ENCODE measurements at places on chromosomes 5 and 9.

DNA sequence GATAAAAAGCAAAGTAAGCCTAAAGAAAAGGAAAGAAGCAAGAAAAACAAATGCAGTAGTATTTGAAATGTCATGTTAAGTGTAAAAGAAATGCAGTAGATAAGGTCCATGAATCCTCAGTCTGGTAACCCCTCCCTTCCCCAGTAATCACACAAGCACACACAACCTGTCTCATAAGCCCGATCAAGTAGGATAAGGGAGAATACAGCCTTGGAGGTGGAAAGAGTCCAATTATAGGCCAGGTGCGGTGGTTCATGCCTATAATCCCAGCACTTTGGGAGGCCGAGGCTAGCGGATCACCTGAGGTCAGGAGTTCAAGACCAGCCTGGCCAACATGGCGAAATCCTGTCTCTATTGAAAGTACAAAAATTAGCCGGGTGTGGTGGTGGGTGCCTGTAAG lies 117.9 kb downstream of the GADD45G start:
- DNase-seq = no peak

- no peak for DNase-seq
These were observed 2249.2 kb upstream of the C9orf72 start for GRCh38 chr9:29822458-29822857.

- DNase-seq = no peak
These were observed 601.9 kb downstream of the SEMA5A start for GRCh38 chr5:8944005-8944404.

DNA sequence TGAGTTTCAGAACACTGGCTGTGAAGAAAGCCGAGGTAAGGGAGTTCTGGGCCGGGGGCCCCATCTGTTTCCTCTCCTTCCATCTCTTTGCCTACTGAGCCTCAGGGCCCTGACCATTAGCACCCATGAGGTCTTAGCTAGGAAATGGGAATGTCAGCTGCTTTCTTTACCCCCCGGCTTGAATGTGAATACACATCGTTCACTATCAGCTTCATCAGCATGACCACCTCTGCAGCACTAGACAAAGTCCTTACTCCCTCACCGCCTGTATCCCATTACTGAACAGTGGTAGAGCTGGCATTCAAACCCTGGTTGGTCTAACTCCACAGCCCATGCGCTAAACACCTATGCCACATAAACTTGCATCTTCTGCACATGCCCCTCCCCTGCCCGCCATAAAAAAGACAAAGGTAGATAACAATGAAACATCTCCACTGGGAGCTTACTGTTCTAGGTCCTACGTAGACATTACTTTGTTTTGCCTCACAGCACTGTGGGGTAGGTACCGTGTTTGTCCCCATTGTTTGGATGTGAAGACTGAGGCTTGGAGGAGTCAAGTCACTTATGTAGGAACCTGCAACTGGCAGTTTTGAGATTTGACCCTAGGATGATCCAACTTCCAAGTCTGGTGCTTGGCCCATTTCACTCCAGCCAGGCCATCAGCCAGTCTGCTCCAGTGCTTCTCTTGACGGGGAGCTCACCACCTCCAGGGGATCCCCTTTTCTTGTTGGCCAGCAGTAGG lies 93.3 kb downstream of the AMBP start:
- DNase-seq = no peak

- DNase-seq = no peak
These were observed 253.0 kb upstream of the ARRDC3 start for GRCh38 chr5:91635950-91636734.

DNA sequence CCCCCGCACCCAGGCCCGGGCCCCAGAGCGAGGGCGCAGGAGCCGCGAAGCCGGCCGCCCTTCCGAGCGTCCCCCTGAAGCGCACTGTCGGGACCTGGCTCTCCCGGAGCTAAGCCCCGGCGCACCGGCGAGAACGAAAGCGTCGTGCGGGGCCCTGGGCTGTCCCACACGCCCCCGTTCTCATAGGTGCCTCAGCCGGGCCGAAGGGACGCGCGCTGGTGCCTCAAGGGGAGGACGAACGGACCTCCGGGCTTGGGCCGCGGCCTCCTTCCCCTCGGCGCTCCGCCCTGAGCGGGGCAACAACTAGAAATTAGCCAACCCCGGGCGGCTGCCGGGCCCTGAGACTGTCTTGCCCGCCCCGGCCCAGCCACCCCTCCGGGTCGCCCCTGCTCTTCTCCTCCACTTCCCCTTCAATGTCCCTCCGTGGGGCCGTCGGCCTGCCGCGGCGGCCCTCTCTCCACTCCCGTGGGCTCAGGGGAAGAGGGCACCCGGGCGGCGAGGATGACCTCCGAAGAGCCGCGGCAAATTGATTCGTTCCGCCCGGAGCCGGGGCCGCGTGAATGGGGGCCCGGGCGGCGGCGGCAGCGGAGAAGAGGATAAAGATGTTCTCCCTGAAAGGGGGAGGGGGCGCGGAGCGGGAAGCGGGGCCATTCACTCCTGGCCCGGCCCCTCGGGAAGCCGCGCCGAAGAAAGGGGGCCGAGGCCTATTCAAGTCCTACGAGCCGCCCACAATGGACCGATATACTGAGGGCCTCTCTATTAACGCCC lies 3.5 kb upstream of the PRDM12 start:
- no peak for DNase-seq

DNA sequence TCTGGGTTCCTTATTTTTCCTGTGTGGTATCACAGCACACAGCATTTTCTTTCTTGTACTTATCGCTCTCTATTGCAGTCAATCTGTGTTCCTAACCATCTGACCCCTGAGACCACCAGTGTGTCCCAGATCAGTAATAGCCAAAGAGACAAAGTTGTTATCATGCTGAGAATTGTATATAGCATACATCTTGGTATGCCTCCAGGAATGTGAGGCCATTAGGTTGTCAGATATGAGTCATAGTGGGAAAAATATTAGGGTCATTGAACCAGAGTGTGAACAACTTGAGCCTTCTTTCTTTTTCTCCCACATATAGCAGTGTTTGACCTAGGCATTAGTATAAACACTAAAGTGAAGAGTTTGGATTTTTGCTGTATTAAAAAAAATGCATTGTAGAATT lies 106.3 kb downstream of the NDUFAF2 start:
- peak; percentile 47 for DNase-seq

- DNase-seq = no peak
These were observed 32.0 kb downstream of the SLC6A3 start for GRCh38 chr5:1413211-1413610.

GRCh38 chr5:112467485-112467884 lies 48.4 kb upstream of the EPB41L4A start:
- no peak for DNase-seq

GRCh38 chr9:18543406-18544192 lies 69.6 kb downstream of the ADAMTSL1 start:
- DNase-seq = no peak

DNA sequence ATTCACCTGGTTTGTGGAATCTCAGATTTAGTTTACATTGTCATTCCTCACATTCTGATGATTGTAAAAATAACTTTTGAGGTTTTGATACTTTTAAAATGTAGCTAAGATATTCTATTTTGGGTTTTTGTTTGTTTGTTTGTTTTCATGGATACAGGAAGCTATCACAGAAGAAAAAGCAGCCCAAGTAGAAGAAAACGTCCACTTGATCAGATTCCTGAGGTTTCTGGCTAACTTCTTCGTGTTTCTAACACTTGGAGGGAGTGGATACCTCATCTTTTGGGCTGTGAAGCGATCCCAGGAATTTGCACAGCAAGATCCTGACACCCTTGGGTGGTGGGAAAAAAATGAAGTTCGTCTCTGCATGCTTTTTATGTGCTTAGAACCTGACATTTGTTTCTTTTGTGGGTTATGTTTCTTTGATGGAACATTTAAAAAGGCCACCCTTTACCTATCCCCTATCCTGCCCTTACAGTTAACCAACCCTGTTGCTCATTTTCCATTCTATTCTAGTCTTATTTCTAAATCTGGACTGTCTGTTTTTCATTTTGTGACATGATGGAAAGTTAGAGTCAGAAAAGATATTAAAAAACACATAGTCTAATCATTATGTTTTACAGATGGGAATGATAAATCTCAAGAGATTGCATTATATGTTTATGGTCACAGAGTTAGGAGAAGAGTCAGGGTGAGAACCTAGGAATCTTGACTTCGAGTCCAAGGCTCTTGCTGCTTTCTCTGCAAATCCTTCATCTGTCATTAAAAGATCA lies 163.7 kb downstream of the ALDH1A1 start:
- no peak for DNase-seq

DNA sequence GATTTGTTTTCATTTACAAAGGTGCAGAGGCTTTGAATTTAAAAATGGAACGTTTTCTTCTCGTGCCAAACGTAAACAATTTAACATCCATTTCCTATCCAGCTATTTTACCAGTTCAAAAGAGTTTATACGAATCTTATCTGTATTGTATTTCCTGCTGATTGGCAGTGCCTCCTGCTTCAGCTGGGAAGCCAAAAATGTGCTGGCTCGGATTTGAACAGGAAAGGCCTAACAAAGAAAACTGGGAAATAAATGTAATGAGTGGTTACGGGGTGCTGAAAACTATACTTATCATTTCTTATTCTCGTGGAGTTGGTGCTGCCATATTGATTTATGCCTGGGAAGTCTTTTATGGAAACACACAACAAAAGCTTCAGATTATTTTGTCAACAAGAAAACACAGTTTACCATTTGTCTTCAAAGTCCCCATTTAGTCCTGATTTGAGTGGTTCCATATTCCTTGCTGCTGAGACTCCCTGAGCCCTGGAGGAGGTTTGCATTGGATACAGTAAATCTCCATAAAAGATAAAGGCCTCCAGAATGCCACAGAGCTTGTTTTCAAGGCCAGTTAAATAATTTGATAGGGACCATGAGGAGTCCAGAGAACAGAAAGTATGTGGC lies 507.4 kb downstream of the RASEF start:
- DNase-seq = no peak

DNA sequence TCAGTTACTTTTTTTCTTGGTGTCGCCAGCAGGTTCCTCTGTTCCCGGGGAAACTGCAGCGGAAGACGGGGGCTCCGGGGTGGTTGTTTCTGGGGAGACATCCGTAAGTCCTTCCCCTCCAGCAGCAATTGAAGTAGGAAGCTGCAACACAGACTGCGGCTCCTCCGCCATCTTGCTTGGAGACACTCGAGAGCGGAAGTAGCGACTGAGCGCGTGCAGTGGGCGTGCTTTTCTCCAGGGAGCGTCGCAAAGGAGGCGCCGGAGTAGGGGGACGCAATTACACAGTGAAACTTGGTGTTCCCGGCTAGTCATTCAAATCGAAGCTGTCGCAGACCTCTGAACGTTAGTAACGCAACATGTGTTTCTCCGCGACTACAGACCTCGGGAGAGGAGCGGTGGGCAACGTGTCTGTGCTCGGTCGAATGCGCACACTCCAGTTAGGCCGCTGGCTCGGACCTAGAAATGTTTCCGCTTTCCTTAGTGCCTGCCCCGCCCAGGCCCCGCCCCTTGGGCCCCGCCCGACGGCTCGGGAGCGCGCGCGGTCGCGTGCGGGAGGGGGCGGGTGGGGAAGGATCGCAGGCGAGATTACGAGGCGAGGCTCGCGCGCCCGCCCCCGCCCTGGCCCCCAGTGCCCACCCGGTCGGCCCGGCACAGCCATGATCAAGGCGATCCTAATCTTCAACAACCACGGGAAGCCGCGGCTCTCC lies at the start of the genes AP3S1 and ATG12:
Gene AP3S1 (plus strand): TSS at position 554 of the 707 bp plus-strand sequence. CDS start 103 bp downstream, at position 657.
Gene ATG12 (minus strand): TSS at position 184 of the 707 bp plus-strand sequence. CDS start 13 bp downstream, at position 171.
- peak; percentile 91 for DNase-seq

DNA sequence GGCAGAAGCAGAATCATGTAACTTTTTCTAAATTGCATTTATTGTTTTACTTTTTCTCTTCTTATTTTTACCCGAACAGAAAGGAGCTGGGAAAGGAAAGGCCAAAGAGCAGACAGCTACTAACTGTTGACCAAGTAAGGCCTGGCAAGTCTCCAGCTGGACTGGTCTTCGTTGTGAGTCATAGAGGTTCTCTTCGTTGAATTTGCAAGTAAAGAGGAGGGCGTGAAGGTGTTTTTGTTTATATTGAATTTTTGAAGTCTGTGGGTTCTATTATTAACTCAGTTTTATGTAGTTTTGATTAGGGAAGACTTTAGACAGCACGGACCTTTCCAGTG lies 416.5 kb upstream of the CCNH start:
- DNase-seq = peak; percentile 6

DNA sequence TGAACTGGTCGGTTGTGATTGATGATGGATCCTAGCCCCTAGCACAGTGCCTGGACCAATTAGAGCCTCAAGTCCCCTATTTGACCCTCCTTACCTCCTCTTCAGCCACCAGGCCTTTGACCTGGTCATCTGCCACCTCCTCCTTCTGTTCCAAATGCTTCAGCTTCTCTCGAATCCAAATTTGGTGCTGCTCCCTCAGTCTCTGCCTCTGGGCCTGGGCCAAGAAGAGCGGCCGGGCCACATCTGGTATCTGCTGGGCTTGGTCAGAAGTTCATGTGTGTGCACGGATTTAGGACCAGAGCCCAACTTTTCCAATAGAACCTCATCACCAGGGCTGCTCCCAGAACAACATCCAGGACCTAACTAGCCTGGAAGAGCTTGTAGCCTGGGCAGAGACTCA lies 6.5 kb downstream of the SLC35A4 start:
- DNase-seq = no peak

GRCh38 chr5:173396311-173396993 lies 68.2 kb upstream of the STC2 start:
- peak; percentile 19 for DNase-seq

GRCh38 chr5:150079909-150080461 lies 6.4 kb downstream of the CSF1R start:
- DNase-seq = no peak

DNA sequence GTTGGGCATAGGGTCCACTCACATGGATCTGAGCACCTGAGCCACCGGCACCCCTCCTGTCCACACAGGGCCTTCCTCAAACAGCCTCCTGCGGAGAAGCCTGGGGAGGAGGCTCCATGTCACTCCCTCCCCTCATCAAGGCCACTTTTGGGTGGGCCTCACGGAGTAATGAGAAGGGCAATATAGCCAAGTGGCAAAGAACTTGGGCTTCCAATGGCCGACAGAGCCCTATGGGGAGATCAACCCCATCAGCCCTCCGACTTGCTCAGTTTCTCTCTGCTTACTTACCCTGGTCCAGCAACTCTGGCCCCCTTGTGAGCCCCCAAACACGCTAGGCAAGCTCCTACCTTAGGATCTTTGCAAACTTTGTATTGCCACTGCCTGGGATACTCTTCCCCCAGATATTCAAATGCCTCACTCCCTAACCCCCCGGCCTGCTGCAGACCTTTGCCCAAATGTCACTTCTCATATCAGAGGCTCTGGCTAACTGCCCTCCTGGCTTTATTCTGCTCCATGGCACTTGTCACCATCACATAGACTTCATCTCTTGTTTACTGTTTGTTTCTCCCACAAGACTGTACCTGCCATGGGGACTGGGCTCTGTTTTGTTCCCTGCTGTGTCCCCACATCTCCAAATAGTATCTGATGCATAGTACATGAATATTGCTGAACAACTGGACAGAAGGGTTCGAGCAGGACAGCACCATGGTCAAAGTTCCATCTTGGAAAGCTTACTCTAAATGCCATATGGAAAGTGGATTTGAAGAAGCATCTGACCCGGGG lies 220.8 kb downstream of the FSTL4 start:
- DNase-seq = no peak

Data from HCT116 (cell line).